Cortex of kidney (tissue), 1 donor: ENCODE measurements at places on chromosomes 2 and 18.

DNA sequence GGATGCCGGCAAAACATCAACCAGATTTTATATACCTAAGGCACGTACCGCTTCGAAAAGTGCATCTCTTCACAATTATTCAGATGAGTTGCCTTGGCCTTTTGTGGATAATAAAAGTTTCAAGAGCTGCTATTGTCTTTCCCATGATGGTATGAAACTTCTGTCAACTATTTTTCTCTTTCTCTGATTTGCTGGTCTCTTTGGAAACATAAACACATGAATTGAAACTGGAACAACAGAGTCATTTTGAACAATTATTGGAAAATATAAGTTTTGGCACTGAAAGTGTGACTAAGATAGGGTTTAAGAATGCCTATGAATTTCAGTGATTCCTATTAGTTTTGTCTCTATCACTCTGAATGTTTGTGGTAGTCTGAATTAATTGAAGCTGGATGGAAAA is 109.9 kb downstream of the DPP4 start:
- no peak for DNase-seq

GRCh38 chr2:239158641-239159475 is 242.0 kb downstream of the HDAC4 start:
- no peak for DNase-seq

DNA sequence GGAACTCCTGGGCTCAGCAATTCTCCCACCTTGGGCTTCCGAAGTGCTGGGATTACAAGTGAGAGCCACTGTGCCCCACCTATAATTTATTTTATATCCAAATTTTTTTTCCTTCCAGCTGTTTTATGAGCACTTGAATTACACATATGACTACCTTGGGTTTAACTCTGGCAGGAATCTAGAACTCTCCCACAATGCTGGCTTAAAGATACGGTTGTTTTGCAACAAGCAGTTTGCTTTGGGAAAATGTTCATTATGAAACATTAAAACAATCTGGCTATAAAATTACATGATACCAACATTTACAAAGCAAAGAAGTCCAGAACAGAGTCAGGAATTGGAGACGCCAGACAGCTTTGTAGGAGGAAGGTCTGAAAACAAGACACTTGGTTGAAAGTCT is 12.8 kb downstream of the CD302 start:
- DNase-seq = no peak

DNA sequence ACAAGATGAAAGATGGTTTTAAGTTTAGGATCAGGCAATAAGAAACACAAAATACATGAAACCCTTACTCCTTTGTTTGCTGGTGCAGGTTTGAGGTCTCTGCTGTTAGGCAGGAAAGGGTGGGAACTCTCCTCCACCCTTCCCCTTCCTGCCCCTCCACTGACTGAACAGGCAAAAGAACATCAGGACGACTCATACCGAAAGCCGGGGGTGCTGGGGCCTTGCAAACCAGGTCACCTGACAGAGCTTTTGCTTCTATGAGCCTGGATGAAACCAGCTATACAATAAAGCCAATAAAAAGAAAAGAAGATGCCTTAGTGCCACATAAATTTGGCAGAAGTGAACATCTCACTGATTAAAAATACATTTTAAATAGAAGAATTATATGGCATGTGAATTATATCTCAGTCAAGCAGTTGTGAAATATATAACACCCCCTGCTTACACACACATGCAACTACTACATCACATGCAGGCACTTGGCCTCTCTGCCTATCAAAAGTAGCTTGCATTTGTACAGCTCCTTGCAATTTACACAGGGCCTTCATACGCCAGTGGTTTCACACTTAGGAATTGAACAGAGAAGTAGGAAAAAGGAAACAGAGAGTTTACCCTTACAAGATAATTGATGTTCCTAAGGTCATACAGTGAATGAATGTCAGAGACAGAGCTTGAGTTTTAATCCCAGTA is 215.1 kb upstream of the TRIB2 start:
- DNase-seq = no peak

DNA sequence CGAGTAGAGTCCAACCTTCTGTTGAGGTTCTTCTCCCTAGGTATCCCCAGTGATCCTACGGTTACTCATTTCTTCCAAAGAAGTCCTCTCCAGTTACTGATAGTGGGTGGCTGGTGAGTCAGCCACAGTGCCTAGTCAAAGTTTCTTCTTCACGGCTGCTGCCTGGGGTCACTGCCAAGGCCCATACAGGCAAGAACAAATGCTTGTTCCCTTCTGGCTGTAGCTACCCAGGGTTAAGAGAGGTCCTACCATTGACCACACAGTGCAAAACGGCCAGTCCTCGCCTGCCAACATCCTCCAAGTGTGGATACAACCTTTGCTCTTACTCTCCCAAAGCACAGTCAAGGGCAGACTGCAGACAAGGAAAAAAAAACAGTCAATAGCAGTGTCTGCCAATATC is 2.9 kb upstream of the PTPN4 start:
- DNase-seq = no peak

GRCh38 chr2:174666845-174667244 is 69.2 kb upstream of the WIPF1 start:
- DNase-seq = no peak

GRCh38 chr18:36378205-36378604 is 80.7 kb downstream of the FHOD3 start:
- no peak for DNase-seq

GRCh38 chr2:113910967-113911678 is 21.2 kb downstream of the ACTR3 start:
- no peak for DNase-seq

DNA sequence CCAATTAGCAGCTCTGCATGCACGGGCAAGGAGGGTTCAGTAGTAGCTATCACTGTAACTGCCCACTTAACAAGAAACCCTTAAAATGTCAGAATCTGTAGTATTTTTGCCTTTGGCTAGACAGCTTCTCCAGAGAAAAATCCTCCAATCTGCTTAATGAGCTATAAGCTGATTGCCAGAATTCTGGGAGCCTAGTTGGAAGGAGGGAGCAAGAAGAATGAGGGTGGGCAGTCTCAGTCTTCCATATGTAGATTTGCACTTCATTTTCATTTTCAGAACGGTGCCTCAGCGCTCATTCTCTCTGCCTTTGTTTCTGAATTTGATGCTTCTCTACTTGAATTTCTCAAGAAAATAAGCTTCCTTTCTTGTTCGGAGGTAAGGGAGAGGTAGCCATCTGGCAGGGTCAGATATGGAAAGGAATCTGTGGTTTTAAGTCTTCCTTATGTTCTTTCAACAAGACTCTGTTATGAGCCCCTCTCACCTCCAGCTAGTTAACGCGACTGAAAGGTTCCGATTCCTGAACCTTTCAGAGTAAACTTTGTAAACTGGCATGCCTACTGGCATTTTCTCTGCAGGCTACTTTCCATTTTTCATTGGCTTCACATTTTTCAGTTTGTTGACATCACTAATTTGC is 53.5 kb downstream of the HNRNPLL start:
- no peak for DNase-seq

DNA sequence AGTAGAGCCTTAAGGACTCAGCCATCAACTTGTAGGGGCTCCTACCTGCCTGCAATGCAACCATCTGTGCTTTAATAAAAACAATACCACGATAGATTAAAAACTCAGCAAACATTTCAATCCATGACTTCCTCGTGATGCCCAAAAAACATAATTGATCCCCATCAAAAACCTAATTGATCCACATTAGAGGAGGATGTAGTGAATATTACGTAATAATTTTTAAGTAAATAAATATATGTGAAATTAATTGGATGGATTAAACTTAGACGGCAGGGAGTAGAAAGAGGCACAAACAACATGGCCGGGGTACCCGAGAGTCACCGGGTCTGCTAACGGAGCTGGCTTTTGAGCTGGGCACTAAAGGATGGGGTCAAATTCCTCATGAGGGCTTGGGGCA is 87.3 kb downstream of the ARL4C start:
- no peak for DNase-seq

DNA sequence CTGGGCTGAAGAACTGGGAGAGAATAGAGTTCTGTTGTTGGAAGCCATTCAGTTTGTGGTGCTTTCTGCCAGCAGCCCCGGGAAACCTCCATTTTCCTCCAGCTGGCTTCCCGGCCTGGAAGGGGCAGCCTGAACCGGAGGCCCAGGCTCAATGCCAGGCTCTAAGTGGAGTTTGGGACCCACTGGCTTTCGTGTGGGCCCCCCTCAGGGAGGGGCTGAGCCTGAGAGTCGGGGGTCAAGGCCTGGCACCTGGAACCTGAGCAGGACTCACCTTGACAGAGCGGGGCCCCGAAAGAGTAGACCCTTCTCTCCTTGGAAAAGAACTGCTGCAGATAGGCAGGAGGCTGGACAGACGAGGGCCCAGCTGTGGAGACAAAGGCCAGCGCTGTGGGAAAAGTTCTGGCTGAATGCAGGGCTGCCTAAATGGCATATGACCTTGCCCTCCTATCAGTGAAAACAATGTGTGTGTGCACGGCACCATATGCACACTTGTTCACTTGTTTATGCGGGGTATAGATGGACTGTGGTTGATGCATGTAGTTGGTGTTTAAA is 34.8 kb upstream of the ASB18 start:
- no peak for DNase-seq

DNA sequence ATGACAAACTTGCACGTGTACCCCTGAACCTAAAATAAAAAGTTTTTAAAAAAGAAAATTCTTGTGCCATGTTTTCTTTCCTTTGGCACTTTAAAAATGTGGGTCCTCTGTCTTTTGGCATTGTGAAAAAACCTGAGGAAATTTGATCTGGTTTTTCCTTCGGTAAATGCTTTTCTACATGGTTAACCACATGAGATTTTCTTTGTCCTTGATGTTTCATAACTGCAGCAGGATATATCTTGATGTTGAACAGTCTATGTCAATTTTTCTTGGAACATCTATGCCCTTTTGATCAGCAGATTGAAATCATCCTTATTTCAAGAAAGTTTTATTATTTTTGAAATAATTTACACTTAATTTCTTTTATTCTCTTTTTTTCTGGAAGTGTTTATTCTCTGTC is 109.1 kb downstream of the TMEM17 start:
- no peak for DNase-seq

DNA sequence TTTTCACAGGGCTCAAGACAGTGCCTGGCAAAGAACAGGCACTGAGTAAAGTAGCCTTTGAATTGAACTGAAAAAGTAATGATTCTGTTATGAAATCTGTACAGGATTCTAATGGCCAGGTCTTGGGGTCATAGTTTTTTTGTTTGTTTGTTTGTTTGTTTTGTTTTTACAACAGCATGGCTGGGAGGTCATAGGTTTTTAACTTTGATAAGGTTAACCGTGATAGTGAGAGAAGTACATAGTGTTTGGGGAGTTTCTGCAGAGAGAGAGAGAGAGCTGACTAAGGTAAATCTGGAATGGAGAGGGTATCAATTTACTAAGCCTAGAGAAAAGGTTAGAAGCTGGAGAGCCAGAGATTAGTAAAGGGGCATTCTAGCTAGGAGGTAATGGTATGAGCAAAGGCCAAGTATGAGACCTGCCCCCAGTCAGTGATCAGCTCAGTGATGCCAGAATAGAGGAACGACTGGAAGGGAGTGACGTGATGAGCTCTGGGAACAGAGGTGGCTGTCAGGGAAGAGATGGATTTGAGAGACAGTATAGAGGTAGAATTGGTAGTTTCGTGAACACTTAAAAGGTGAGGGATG is 25.9 kb downstream of the XRCC5 start:
- DNase-seq = no peak

DNA sequence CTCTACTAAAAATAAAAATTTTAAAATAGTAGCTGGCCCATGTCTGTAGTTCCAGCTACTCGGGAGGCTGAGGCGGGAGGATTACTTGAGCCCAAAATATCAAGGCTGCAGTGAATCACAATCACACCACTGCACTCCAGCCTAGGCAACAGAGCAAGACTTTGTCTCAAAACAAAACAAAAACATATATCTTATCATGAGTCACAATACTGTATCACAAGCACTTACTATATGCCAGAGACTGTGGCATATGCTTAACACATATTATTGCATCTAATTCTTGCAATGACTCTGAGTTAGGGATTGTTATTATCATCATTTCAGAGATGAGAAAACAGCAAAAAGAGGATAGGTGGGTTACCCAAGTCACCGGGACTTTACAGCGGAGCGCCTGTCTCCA is 29.5 kb upstream of the TMEM37 start:
- no peak for DNase-seq

GRCh38 chr2:184610891-184611290 is 12.6 kb downstream of the ZNF804A start:
- no peak for DNase-seq

DNA sequence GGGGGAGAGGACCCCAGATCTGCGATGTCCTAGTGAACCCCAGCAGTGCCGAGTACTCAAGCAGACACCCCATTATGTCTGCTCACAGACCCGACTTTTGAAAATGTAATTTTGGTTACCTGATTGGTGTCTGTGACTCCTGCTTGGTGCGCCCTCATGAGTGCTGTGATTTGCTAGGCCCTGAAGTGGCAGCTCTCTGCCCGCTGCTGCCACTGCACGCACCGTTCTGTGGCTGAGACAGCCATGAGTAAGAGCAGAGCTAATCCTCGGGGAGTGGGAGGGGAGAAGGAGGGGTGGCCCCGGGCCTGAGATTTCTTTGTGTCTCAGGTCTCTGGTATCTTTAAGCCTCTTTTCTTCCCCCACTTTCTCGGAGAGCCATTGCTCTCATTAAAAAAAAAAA is 18.2 kb downstream of the FHOD3 start:
- no peak for DNase-seq

- no peak for DNase-seq
These were observed 43.5 kb downstream of the ASAP2 start for GRCh38 chr2:9250091-9250490.

- DNase-seq = no peak
These were observed 21.1 kb downstream of the CPS1 start for GRCh38 chr2:210577263-210578071.

- no peak for DNase-seq
These were observed 352 bp upstream of the HOXD12 start for GRCh38 chr2:176099159-176099727.

- no peak for DNase-seq
These were observed 51.6 kb upstream of the PLA2R1 start for GRCh38 chr2:160114020-160114419.

DNA sequence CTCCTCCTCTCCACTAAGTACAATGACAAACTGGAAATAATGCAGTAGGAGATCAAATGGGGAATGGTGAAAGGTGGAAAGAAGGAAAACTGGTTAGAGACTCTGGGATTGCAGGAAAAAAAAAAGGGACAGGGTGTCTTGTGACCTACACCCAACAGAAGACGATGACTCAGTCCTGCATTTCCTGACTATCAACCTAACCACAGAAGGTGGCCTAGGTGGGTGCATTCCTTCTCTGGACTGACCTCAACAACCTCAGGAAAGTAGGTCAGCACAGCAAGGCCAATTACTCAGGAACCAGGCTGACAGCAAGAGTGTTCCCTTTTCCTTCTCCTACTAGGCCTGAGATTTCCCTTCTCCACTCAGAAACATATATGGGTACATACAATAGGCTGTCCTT is 1386.4 kb upstream of the ZEB2 start:
- DNase-seq = no peak
